AG04450 (cell line): ENCODE measurements at places on chromosomes 13 and 19.

- DNase-seq: peak; percentile 54
Observed at GRCh38 chr13:42594481-42595252, 20.7 kb downstream of the TNFSF11 start.

- DNase-seq: no peak
Observed at GRCh38 chr19:50799547-50799851, 9.3 kb downstream of the ACP4 start.

DNA sequence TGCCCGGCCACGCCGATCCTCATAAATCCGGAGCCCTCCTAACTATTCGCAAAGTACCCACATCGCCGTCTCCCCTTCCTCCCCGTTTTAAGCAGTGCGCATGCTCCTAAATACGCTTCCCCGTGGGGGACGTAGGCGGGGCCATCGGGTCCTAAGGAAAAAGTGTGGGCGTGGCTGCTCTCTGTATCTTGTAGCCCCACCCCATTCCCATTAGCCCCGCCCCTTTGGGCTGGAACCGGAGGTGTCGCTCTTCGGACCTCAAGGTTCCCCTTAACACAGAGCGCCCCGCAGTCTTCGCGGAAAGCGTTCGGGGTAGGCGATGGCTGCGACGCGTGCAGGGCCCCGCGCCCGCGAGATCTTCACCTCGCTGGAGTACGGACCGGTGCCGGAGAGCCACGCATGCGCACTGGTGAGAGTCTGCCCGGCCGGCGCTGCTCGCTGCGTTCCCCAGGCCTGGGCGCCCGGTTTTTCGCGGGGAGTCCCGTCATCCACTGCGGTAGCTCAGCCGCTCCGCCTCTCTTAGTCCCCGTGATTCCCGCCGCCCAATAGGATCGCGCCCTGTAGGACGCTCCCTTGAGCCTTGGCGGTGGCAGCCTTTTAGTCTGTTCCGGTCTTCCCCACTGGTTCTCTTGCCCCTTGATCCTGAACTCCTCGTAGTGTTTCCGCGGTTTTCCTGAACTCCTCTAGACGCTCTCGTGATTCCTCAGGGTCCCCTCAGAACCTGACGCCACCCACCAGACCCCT, at the start of gene ALDH16A1:
ALDH16A1 (plus strand) TSS at position 213 of the 744 bp plus-strand sequence; CDS start at position 320, 107 bp downstream.
- peak; percentile 95 for DNase-seq

DNA sequence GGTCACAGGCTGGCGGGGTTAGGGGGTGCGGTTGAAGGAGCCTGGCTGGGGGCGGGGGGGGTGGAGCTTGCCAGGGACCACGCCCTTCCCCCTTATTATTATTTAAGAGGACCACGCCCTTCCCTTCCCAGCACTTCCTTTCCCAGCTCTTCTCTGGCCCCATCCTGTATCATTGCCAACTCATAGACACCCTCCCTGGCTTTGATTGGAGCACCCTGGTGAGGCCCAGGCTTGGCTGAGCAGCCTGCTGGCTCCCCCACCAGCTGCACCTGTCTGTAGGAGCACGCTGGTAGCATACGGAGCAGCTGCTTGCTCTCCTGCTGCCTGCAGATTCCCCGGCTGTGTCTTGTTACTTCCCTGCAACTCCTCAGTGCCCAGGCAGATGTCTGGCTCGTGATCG, 62.5 kb upstream of the PDX1 start:
- no peak for DNase-seq

DNA sequence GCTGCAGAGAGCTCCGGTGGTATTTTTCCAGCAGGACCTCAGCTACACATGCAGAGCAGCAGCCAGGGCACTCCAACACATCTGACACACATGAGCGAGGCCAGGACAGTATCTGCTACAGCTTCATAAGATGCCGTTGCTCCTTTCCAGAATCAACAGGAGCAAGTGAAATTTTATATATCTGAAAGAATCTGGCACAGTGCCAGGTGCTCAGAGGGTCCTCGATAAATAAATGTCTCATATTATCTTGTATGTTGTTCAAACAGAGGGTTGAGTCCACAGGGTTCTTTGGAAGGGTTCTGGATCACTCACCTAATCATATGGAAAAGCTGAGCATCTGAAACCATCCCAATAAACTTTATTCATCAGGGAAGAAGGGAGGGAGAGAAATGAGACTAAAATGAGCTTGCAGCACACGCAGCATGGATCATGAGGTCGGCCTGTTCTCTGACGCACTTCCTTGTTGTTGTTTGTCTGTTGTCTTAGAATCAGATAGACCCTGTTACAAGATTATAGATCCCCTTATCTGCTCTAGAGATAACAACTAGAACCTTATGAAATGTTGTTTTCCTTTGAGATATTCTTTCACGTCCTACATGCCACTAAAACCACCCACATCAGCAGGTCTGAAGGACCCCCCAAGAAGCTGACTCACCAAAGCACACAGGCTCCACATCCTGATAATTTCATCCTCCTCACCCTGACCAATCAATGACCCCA, 3.2 kb upstream of the METTL21C start:
- no peak for DNase-seq

GRCh38 chr13:95437561-95437960, 115.0 kb upstream of the CLDN10 start:
- DNase-seq: no peak

DNA sequence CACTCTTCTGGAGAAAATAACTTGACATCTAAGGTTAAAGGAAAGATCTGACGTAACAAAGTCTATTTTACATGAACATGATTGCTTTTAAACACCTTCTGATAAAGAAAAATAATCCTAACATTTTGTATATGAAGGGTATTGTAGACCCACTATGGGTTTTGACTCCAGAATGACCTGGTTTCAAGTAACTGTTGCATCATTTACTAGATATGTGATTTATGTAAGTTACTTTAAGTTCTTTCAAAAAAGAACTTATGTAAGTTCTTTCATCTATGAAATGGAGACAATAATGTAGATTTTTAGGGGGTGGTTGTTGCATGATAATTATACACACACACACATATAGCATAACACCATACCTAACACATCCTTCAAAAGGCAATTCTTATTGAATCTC, 147.6 kb upstream of the MIR17HG start:
- no peak for DNase-seq

DNA sequence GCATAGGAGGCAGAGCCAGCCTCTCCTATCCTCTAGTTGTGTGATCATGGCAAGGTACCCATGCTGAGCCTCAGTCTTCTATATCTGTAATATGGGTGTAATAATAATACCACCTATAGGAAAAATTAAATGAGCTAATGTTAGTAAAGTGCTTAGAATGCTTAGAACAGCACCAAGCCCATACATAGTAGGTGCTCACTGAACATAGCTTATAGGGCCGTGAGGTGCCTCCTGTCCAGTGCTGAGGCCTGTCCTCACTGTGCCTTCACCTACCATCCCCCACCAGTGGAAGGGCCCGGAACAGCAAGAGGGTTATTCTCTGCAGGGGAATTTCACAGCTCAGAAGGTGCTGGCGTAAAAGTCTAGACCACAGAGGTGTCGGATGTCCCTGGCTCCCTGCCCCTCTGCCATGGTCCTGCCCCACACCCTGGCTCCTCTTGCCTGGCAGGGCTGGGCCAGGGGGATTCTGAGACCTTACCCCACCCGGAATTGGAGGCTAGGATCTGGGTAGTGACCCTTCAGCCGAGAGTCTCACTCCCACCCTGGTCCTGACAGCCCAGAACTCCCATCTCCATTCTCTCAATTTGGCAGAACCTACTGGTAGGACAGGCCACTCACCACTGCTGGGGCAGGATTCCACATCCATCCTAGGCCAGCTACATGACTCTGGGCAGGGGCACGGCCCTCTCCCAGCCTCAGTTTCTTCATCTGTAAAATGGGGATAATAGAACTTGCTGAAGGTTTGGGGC, 2.2 kb upstream of the SCN1B start:
- no peak for DNase-seq

GRCh38 chr13:89380101-89380500, 1708.9 kb downstream of the SLITRK5 start:
- no peak for DNase-seq

- DNase-seq: no peak
Observed at GRCh38 chr19:44600466-44600865, 12.9 kb upstream of the IGSF23 start.

- no peak for DNase-seq
Observed at GRCh38 chr13:89827552-89827951, 1519.9 kb upstream of the MIR17HG start.

GRCh38 chr13:74258961-74259360, 124.8 kb upstream of the KLF12 start:
- no peak for DNase-seq

DNA sequence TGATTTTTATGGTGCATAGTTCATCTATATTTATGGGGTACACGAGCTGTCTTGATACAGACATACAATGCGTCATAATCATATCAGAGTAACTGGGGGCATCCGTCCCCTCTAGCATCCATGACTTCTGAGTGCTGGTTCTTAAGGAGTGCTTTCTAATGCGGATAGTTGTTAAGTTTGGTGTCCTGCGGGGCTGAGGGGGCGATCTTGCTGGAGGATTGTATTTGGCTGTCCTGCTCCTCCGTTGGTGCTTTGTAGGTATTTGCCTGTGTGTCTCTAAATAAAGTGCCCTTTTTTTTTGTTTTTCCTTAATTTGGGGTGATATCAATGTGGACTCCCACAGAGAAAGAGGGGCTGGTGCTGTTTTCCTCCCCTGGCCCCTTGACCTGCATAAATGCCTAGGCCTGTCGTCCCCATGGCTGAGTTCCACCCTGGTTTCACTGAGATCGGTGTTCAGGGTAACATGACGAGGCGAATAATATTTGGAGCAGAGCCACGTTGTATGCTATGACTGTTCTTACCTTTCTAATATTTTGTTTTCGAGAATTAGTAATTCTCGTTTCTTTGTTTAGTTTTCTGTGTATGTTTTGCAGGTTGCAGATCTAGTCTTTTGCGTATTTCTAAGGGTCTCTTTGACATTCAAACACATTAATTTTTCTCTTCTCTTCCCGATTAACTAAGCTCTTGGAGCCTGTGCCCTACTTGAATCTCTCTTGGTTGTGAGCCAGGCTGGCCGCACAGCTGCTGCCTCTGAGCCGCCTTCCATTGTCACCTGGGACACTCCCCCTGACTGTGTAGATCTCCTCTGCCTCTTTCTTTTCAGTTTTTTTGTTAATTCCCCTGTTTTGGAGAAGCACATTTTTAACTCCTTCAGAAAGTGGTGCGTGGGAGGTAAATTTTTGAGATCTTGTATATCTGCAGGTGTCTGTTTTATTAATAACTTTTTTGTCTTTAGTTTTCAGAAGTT, 100.3 kb downstream of the ARHGEF7 start:
- no peak for DNase-seq

DNA sequence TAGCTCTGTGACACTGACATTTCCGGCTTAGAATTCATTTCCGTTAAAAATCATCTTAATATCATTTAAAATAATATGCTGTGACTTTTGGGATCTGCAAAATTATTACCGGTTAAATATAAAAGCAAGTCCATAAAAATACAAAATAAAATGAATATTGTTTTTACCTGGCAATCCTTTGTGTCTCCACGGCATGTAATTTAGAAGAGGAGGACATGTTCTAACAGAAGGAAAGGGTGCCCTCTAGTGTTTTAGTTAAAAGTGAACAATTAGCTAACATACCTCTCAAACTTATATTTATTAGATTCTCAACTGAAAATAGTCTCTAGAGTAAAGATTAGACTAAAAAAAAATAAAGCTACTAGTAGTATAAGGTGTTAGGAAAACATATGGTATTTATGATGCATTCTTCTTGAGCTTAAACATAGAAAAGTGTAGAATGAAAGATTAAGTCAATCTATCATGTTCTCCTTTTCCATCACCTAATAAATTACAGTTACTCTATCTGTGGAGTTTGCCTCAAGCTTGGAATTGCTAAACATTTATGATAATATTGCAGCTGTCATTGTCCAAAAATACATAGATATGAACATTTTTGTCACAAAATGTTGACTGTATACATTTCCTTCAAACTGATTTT, 676.7 kb upstream of the SPRY2 start:
- DNase-seq: no peak

DNA sequence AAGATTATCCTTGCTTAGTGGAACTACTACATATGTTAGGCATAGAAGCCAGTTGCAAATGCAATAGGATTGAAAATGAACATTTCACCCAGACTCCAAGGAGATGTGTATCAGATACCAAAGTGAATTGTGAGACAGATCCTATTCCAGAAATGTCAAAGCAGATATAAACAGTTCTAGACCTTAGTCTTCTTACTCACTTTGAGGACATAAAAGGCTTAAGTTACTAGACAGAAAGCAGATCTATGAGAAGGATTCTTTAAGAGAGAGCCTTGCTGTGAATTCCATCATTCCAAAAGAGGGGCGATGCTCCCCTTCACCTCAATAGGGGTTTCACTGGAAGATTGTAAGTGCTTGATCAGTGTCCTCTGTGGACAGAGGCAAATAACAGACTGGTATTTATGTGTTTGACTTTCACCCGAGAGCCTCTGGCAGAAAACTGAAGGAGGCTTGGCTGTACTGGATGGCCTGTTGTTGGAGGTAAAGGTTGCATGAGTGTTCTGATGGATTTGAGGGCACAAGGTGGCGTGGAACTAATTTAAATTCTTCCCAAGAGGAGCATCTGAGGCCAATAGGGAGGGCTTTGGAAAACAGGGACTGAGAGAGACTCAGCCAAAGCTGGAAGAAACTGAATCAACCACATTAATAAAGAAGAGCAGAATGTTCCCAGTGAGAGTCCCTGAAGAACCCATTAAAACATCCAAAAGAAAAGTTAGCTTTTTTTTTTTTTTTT, 194.8 kb downstream of the DCLK1 start:
- no peak for DNase-seq

DNA sequence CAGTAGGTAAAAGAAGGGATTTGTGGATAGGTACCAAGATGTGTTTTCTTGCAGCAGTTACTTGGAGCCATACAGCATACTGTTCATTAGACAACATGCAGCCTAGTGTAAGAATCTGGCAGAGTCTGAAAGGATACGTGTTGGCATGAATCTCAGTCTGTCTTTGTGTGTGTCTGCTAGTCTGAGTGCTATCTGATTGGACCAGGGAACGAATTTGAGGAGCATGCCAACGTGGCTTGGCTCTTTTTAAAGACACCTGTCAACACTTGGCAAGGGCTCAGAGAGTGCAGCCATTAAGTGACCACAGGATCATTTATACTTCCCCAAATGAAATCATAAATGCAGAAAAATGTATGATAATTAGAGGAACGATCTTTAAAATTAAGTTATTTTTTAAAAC, 27.6 kb upstream of the ATXN8OS start:
- DNase-seq: no peak

DNA sequence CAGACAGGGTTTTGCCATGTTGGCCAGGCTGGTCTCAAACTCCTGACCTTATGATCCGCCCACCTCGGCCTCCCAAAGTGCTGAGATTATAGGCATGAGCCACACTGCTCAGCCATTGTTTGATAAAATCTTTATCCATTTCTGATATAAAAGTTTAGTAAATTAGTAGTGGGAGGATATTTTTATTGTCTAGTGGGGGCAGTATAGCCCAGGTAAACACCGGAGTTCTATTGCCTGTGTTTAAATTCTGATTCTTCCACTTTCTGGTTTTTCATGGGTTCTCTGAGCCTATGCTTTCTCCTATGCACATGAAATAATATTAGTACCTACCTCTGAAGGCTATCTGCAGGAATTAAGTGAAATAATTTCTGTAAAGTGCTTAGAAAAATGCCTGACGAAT, 20.1 kb upstream of the ARHGEF18 start:
- no peak for DNase-seq

GRCh38 chr13:32316028-32316339, 676 bp downstream of the BRCA2 start:
- no peak for DNase-seq
